ENCODE measurements at places on chromosomes 2 and 18. TPM values are rescaled to one million over a fixed set of nuclear protein-coding genes. Genes with fewer than 3 reads are reported as not detected.

The MDH1B gene
- total RNA-seq, result 1.3 TPM

The AAMP gene
- 121 TPM for total RNA-seq

The TRAPPC12 gene
- 77.6 TPM for total RNA-seq

The IL18RAP gene
- 0.27 TPM for total RNA-seq

The CYP26B1 gene
- total RNA-seq, result 0.81 TPM

The GRHL1 gene
- 0.54 TPM for total RNA-seq

The DSC2 gene
- total RNA-seq, result 0.27 TPM

The PTPRN gene
- under 0.01 TPM for total RNA-seq

The FOXD4L1 gene
- 0.27 TPM for total RNA-seq

The RESP18 gene
- total RNA-seq, result not detected

The CD8B2 gene
- under 0.01 TPM for total RNA-seq

The TMEM247 gene
- total RNA-seq, result not detected

The KCNK3 gene
- total RNA-seq, result under 0.01 TPM

The KCTD1 gene
- 8.6 TPM for total RNA-seq

The ARHGAP15 gene
- total RNA-seq, result 77.3 TPM

The GAREM1 gene
- total RNA-seq, result under 0.01 TPM

The PLCD4 gene
- 0.27 TPM for total RNA-seq

The ZSWIM2 gene
- total RNA-seq, result not detected

The ST8SIA3 gene
- not detected for total RNA-seq

The NYAP2 gene
- under 0.01 TPM for total RNA-seq

The GALNT13 gene
- under 0.01 TPM for total RNA-seq

The COLEC12 gene
- total RNA-seq, result 0.27 TPM

The ERCC3 gene
- 49.8 TPM for total RNA-seq

The DUSP2 gene
- total RNA-seq, result 134 TPM

The CCDC148 gene
- total RNA-seq, result not detected

The CNDP1 gene
- total RNA-seq, result not detected

The CRYGD gene
- 5.7 TPM for total RNA-seq

The UGT1A7 gene
- total RNA-seq, result not detected

The RFX8 gene
- total RNA-seq, result 0.81 TPM

The SLC40A1 gene
- total RNA-seq, result 393 TPM

The IFT172 gene
- 38.8 TPM for total RNA-seq

The FAM228A gene
- total RNA-seq, result 0.27 TPM

The DYNAP gene
- not detected for total RNA-seq

The VWC2L gene
- under 0.01 TPM for total RNA-seq

The CCDC121 gene
- 1.9 TPM for total RNA-seq

The PHLPP1 gene
- 19.1 TPM for total RNA-seq

The OSGEPL1 gene
- total RNA-seq, result 4.6 TPM

The HOXD4 gene
- not detected for total RNA-seq

The IL1R1 gene
- total RNA-seq, result 0.27 TPM

The HOXD10 gene
- not detected for total RNA-seq

The ARID5A gene
- 37.4 TPM for total RNA-seq

The GULP1 gene
- total RNA-seq, result under 0.01 TPM

The RBBP8 gene
- total RNA-seq, result 7.5 TPM

The DSG3 gene
- total RNA-seq, result not detected
